ENCODE measurements at places on chromosomes 6 and 20. TPM values are rescaled to one million over a fixed set of nuclear protein-coding genes. Genes with fewer than 3 reads are reported as not detected.

- no peak for DNase-seq
Observed at GRCh38 chr6:132643547-132643946, 15.4 kb downstream of the TAAR1 start.

The CAPN11 gene
- total RNA-seq = 0.23 TPM

The KCNK5 gene
- total RNA-seq = 15.8 TPM

DNA sequence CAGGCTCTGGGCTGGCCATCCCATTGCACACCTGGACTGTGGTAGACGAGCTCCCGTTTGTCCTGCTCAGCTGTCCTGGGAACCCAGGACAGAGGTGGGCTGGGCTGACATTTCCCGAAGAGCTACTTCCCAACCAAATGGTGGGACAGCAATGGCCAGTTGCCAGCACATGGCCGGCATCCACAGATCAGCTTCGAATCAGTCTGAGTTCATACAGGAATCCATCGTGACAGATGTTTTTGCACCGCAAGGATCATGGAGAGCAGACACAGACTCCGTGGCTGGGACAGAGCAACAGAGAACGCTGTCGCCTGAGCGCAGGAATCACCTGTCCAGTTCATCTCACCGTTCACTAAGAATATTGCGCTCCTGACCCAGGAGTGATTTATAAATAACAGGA lies 198.5 kb downstream of the TTLL2 start:
- no peak for DNase-seq

DNA sequence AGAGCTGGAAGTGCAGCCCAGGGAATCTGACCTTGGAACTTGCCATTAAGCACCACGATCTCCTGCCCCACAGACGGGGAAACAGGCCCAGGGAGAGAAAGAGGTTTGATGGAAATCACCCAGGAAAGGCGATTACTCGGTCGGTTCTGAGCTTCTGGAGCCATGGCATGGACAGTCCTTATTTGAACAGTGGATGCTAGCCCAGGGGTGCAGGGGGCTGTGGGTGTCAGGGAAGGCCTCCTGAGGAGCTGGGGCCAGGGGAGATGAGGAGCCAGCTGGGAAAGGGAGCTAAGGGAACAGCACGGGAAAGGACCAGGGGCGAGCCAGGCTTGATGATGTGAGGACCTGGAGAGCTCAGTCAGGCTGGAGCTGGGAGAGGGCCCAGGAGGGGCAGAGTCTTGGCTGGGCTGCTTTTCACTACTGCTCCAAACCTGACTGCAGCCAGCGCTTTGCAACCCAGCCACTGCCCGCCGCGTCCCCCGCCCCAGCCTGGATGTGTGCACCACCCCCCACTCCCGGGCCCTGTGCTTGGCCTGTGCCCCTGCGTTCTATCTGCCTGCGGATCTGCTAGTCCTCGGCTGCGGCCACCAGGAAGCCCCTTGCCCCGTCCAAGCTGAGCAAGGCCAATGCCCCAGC lies 17.8 kb downstream of the SUN5 start:
- no peak for DNase-seq

- DNase-seq = no peak
Observed at GRCh38 chr20:44480097-44480496, 4.4 kb downstream of the TTPAL start.

Measured in activated naive CD4-positive, alpha-beta T cell treated with anti-CD3 and anti-CD28 coated beads, Interleukin-2, amount 50 U/mL, for 72 hours (primary cell).